ENCODE measurements at places on chromosomes 5 and 9.

- DNase-seq, result no peak
These were observed 115.9 kb upstream of the PHYKPL start for GRCh38 chr5:178348356-178349074.

DNA sequence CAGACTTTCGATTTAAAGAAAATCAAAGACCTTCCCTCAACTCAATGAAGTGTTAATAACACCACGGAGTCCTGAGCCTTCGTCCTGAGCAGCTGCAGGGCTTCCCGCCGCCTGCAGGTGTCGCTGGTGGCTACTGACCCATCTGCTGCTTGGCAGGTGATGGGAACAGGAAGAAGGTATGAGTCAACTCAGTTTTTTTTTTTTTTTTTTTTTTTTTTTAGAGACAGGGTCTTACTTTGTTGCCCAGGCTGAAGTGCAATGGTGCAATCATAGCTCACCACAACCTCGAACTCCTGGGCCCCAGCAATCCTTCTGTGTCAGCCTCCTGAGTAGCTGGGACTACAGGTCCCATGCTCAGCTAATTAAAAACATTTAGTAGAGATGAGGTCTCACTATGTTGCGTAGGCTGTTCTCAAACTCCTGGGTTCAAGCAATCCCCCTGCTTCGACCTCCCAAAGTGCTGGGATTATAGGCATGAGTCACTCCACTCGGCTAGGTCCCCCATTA is 185.7 kb upstream of the IL12B start:
- peak; percentile 80 for DNase-seq

DNA sequence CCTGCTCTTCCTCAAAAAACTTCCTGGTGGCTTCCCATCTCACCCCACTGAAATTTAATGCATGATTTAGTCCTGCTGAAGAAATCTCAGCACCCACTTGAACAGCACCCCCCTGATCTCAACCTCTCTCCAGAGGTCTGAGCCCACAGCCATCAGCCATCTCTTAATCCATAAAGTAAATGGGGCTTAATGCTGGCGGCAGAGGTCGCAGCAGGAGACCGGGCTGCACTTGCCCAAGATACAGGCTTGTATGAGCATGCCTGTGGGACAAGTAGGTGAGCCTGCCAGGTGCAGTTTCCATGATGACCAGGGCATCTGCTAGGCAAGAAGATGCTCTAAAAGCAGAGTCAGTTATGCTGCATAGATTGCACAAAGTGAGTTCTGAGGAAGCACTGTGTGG is 52.4 kb upstream of the CTXN3 start:
- no peak for DNase-seq

DNA sequence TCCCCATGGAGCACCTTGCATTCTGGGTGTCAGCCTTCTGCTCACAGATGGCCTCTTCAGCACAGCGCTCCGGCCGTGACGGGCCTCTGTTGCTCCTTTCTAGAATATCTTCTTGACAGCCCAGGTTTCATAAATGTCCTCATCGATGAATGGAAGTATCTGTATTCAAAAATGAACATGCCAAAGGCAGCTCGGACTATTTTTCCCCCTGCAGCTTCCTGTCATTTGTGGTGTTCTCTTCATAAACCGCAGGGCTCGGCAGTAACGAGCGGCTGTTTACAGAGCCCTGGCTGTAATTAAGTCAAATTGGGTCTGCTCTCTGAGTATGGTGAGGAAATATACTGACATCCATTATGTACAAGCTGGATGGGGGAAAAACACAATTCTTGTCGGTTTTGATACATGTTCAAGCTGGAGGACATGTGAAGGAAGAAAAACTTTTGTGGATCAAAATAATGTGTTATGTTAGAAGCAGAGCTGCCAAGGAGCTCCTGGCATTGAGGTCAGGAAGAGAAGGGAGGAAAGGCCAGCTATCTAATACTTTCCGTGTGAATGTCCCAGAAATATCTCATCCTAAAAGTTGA is 154.1 kb upstream of the CD180 start:
- no peak for DNase-seq
